ENCODE measurements at places on chromosomes 12 and 14.

- DNase-seq, result no peak
These were observed 374.7 kb downstream of the APAF1 start for GRCh38 chr12:99019798-99020197.

- no peak for DNase-seq
These were observed 56.8 kb downstream of the FOXN3 start for GRCh38 chr14:89360277-89360676.

- no peak for DNase-seq
These were observed 84.5 kb downstream of the VRK1 start for GRCh38 chr14:96881713-96882112.

DNA sequence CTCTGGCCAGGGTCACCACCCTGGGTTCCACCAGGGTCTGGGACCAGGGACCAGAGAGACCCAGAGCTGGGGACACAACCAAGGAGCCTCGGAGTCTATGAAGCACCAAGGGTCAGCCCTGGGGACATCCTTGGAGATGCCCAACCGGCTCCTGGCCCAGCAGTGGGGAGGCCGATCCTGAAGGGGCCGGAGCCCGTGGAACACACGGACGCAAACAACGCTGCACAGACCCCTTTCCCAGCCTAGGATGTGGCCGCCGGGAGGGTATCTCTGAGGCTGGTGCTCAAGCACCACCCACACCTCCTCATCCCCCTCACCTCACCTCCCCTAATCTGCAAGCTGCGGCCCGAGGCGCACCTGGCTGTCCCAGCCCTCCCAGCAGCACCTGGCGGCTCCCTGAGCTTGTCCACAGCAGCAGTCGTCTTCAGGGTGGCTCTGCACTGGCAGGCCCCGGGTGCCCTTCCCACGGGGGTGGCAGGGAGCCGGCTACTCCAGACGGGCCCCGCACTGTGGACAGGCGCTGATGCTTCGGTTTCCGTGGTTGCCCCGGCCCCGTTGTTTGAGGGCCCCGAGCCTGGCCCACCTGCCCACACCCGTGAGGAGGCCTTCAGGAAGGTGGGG is 146.8 kb upstream of the C14orf180 start:
- no peak for DNase-seq

GRCh38 chr14:33331176-33331949 is 392.7 kb downstream of the NPAS3 start:
- no peak for DNase-seq

DNA sequence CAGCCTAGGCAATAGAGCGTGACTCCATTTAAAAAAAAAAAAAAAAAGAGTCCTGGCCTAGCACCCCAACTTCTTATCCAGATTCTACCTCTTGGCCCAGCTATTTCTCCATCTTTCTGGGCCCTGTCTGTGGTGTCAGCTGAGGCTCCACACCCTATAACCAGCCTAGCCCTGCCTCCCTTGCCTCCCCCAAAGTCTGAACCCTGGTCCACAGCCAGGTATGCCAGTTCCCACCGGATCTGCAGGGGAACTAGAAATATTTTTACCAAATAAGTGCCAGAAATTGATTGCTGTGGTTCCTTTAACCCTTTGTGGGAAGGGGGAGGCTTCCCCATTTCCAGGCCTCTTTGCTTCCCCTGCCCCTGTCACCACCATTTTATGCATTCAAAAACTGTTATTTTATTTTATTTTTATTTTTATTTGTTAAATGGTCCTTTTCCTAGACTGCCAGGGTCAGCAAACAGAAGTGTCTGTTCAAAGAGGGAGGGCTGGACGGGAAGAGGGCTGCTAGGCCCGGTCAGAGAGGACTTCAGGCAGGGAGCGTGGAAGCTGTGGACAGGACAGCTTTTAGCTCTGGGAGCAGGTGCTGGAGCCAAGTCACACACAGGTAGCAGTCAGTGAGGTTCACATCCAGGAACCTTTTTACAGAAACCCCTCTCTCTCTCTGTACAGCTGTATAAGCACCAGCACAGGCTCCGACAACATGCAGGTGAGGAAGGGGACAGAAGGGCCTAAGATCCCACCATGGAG is 23.2 kb downstream of the TTC9 start:
- DNase-seq, result no peak

DNA sequence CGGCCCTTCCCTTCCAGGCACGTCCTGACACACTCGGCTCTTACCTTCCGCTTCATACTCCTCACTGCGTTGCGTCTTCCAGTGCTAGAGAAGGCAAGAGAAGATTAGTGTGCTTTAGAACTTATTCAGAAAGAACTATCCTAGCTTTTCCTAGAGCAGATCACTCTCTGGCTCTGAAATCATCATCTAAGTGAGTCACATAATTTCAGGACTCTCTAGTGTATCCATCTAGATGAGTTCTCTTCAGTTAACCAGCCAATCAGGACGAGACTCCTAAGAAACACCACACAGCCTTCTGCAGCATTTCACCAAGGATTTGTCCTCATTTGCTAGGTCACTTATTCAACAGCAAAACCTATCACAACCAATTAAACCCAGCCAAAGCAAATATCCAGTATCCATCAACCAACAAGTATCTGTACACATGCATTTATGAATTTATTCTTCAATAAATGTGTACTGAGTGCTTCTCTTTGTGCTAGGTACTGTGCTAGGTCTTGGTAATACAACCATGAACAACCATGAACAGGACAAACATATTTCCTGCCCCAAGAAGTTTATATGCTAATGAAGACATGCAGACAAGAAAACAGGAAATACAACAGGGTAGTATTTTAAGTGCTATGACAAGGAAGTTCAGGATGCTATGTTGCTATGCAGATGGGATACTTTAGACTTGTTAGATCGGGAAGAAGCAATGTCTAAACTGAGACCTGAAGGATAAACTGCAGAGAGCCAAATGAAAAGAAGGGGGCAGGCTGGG is 52.1 kb downstream of the NIN start:
- DNase-seq, result no peak

GRCh38 chr14:50447461-50447860 is 50.8 kb upstream of the CDKL1 start:
- no peak for DNase-seq

GRCh38 chr12:56632701-56633467 is 2.8 kb upstream of the BAZ2A start:
- no peak for DNase-seq

GRCh38 chr14:89842837-89843236 is 111.7 kb downstream of the EFCAB11 start:
- no peak for DNase-seq

- DNase-seq, result peak; percentile 17
These were observed 192.3 kb downstream of the DPF3 start for GRCh38 chr14:72701605-72702004.

- DNase-seq, result no peak
These were observed 176.3 kb upstream of the ATP2B1 start for GRCh38 chr12:89884952-89885351.

- no peak for DNase-seq
These were observed 1.3 kb downstream of the FGD6 start for GRCh38 chr12:95215949-95216348.

- peak; percentile 100 for DNase-seq
These were observed 2.5 kb downstream of the C12orf57 start for GRCh38 chr12:6946033-6946919.

- no peak for DNase-seq
These were observed 1257.5 kb downstream of the FSCB start for GRCh38 chr14:43249591-43249990.

GRCh38 chr12:1763153-1763552 is 57.2 kb upstream of the LRTM2 start:
- no peak for DNase-seq

Data from NCI-H2171 (cell line).